GM12878 (cell line): ENCODE measurements at places on chromosomes 2 and 18. TPM values are rescaled to one million over a fixed set of nuclear protein-coding genes. Genes with fewer than 3 reads are reported as not detected.

DNA sequence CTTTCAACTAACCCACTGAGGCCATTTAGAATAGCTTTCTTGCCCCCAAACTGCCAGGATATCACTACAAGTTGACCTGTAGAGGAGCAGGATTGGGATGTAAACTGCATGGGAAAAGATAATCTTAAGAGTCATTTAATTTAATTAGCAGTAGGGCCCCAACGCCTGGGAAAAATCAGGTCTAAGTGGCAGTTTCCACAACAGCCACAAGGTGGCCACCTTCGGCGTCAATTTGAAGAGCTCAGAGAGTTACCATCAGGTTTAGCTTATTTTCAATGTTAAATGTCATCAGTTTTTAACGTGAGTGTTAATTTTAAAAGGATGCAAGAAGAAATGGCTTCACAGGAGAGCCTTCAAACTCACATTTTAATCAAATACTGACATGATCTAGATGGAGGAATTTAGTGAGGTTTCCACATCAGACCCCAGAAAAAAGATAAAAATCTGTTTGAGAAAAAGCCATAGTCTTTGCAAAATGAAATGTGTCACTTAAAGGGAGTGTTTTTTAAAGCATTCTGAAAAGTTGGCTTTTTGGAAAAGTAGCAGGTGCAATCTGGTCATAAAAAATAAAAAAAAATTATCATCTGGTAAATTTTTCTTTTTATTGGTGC lies 77.3 kb upstream of the UPP2 start:
- no peaks in the 10 kb centered on the region for H3K27me3 ChIP-seq
- H3K36me3 ChIP-seq = no peaks in the 10 kb centered on the region
- H3K4me3 ChIP-seq = no peak overlapping the region
- no peaks in the 10 kb centered on the region for H3K4me1 ChIP-seq
- no peak for DNase-seq

DNA sequence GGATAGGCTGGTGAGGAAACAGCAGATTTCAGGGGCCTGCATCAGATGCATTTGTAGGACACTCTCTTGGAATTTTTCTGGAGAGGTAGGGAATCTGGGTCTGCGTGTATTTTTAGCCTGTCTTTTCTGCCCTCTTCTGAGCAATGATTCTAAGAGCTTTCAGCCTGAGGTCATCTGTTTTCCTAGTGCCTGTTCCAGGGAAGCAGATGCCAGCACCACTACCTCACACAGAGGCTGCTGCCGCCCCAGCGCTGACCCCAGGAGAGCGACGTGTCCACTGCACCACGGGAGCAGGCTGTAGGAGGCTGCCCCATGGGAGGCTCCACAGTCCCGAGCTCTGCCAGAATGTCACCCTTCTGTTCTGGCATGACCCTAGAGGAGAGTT lies 316.5 kb downstream of the CYP26B1 start:
- no peak overlapping the region for H3K27ac ChIP-seq
- no peaks in the 10 kb centered on the region for H3K36me3 ChIP-seq
- no peak for DNase-seq

- H3K36me3 ChIP-seq = no peaks in the 10 kb centered on the region
- H3K27ac ChIP-seq = no peak overlapping the region
- H3K27me3 ChIP-seq = peaks cover 4% of the 10 kb centered on the region
- no peak for DNase-seq
Measured at GRCh38 chr2:71455011-71455740, 1.8 kb downstream of the DYSF start.

GRCh38 chr18:49073437-49073836 lies 122.7 kb upstream of the SMAD7 start:
- H3K27me3 ChIP-seq = no peaks in the 10 kb centered on the region
- H3K36me3 ChIP-seq = no peaks in the 10 kb centered on the region
- no peaks in the 10 kb centered on the region for H3K4me1 ChIP-seq
- DNase-seq = no peak

DNA sequence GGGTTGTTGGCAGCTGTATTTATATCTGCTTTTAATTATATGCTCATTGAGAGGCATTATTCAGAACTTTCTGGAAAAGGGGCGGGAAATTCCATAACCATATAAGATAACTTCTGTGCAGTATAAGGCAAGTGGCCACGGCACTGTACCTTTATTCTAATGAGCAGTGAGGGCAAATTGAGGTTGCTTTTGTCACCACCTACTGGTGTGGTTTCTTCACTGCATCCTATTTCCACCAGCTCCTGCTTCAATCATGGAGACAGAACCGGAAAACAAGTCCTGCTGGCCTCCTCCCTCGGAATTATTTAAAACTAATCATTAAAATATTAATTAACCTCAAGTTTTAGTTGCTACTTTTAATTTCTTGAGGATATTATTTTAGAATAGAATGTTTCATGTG lies 759.4 kb downstream of the CBLN2 start:
- no peaks in the 10 kb centered on the region for H3K27me3 ChIP-seq
- no peak for DNase-seq
- no peaks in the 10 kb centered on the region for H3K36me3 ChIP-seq
- H3K27ac ChIP-seq = no peak overlapping the region
- H3K4me1 ChIP-seq = no peaks in the 10 kb centered on the region
- no peak overlapping the region for H3K4me3 ChIP-seq

GRCh38 chr2:64114912-64115277 lies 29.3 kb downstream of the PELI1 start:
- peaks cover 49% of the 10 kb centered on the region for H3K4me1 ChIP-seq
- H3K27me3 ChIP-seq = no peaks in the 10 kb centered on the region
- no peak for DNase-seq
- H3K4me3 ChIP-seq = peak overlapping the region; percentile 27; the same call in 1 of the 2 replicates
- no peaks in the 10 kb centered on the region for H3K36me3 ChIP-seq

DNA sequence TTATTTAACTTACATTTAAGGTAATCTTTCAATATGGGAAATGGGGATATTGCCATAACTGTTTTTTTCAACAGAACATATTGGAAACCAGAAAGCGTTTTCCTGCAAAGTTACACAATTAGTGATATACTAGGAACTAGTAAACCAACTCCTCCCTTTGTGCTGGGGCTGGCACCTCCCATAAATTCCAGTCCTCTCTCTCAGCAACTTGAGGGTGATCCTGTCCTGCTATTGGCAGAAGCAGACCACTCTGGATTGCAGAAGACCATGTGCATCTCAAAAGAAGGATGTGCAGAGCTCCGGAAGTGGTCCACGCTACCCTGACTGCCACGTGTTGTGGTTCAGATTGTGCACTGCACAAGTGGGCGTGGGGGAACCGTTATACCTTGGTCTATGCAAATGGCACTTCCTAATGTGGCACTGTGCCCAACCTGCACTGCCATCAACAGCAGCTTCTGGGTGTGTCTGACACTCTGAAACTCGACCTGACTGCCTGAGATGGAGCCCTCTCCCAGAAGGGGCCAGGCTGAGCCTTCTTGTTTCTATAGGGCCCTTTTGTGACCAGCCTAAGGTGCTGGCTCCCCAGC lies 219.2 kb downstream of the ZNF516 start:
- no peaks in the 10 kb centered on the region for H3K27me3 ChIP-seq
- no peak for DNase-seq
- H3K4me3 ChIP-seq = no peak overlapping the region

The UBXN4 gene
- total RNA-seq = 66.0 and 67.4 TPM in 2 replicates

The CCNYL1 gene
- 6.8 and 8.0 TPM in 2 replicates for total RNA-seq

The GULP1 gene
- total RNA-seq = 0.13 TPM in 1 of 2 replicates, not detected in the other

The NMUR1 gene
- total RNA-seq = 0.08 TPM in 1 of 2 replicates, not detected in the other
